ENCODE measurements at places on chromosomes 3 and 15. TPM values are rescaled to one million over a fixed set of nuclear protein-coding genes. Genes with fewer than 3 reads are reported as not detected.

Gene ENTPD3
- not detected for total RNA-seq

Gene BCHE
- not detected for total RNA-seq

GRCh38 chr15:57824186-57824585, 117.7 kb downstream of the POLR2M start:
- H3K4me3 ChIP-seq = no peak overlapping the region
- H3K36me3 ChIP-seq = no peaks in the 10 kb centered on the region
- no peak overlapping the region for H3K27ac ChIP-seq
- no peak for DNase-seq

Gene DUOX1
- total RNA-seq = 0.14 TPM

DNA sequence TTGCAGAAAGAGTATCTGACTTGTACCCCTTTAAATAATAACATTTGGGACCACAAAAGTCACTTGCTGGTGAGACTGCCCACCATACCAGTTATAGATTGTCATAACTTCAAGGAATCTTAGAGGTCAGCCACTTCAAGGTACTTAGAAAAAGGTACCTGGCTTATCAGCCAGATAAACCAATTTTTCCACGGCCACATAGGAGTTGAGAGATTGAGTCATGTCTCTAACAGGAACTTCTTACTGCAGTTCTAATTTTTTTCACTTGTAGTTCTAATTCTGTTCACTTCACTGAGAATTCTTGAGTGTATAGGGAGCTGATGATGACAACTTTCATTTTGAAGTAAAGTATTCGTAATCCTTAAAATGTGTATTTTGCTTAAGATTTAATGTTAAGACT, 317.1 kb upstream of the CBLB start:
- no peaks in the 10 kb centered on the region for H3K4me1 ChIP-seq
- no peaks in the 10 kb centered on the region for H3K27me3 ChIP-seq
- no peak for DNase-seq
- H3K36me3 ChIP-seq = no peaks in the 10 kb centered on the region
- no peak overlapping the region for H3K4me3 ChIP-seq
- no peak overlapping the region for H3K27ac ChIP-seq

Gene OCA2
- 0.57 TPM for total RNA-seq

Gene TRPC1
- total RNA-seq = 8.3 TPM

GRCh38 chr3:72043204-72044133, 258.5 kb upstream of the PROK2 start:
- H3K4me3 ChIP-seq = no peak overlapping the region
- H3K4me1 ChIP-seq = no peaks in the 10 kb centered on the region
- no peak overlapping the region for H3K27ac ChIP-seq
- H3K27me3 ChIP-seq = no peaks in the 10 kb centered on the region
- H3K36me3 ChIP-seq = no peaks in the 10 kb centered on the region
- DNase-seq = no peak

DNA sequence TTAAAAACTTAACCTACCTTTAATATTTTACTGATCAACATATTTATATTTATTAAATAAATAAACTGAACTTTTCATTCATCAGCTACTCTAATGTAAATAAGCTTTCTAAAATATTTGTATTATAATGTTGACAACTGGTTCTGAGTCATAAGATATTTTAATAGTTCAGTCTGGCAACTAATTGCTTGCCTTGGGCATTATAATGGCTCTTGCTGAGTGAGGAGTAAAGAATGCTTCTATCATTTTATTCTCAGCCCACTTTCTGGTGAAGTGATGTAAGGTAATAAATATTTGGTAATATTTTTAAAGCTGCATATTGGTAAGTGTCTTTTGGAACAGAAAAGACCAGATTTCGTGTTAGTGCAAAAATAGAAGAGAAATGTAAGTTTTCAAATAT, 81.5 kb downstream of the DIPK2A start:
- H3K4me1 ChIP-seq = no peaks in the 10 kb centered on the region
- H3K27me3 ChIP-seq = no peaks in the 10 kb centered on the region
- H3K4me3 ChIP-seq = no peak overlapping the region
- H3K36me3 ChIP-seq = no peaks in the 10 kb centered on the region

- no peak overlapping the region for H3K4me3 ChIP-seq
- H3K27ac ChIP-seq = no peak overlapping the region
- no peaks in the 10 kb centered on the region for H3K27me3 ChIP-seq
- no peaks in the 10 kb centered on the region for H3K36me3 ChIP-seq
- H3K4me1 ChIP-seq = no peaks in the 10 kb centered on the region
Measured at GRCh38 chr3:43207628-43208085, 78.7 kb upstream of the SNRK start.

DNA sequence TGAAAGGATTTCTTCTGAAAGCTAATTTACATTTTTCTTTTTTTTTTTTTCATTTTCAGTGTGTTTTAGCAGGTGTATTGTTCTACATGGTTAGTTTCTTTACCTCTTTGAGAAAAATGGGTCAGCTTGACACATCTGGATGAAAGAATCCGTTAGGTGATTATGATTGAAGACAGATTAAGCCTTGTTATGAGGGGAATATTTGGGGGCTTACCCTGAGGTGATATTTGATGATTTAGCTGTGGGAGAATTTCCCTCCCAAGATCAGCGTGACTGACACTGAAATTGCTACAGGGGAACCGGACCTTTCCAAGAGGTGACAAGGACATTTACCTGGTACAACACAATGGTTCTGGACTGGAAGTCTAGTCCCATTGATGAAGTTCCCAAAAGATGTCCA, 147.5 kb downstream of the NFKBIZ start:
- H3K36me3 ChIP-seq = no peaks in the 10 kb centered on the region
- no peak overlapping the region for H3K4me3 ChIP-seq
- H3K4me1 ChIP-seq = no peaks in the 10 kb centered on the region
- no peak for DNase-seq
- no peak overlapping the region for H3K27ac ChIP-seq

Gene IQCF5
- not detected for total RNA-seq

- H3K27me3 ChIP-seq = no peaks in the 10 kb centered on the region
- H3K36me3 ChIP-seq = no peaks in the 10 kb centered on the region
- H3K4me1 ChIP-seq = peaks cover 11% of the 10 kb centered on the region
- H3K4me3 ChIP-seq = no peak overlapping the region
Measured at GRCh38 chr3:192275741-192276355, 451.5 kb downstream of the FGF12 start.

DNA sequence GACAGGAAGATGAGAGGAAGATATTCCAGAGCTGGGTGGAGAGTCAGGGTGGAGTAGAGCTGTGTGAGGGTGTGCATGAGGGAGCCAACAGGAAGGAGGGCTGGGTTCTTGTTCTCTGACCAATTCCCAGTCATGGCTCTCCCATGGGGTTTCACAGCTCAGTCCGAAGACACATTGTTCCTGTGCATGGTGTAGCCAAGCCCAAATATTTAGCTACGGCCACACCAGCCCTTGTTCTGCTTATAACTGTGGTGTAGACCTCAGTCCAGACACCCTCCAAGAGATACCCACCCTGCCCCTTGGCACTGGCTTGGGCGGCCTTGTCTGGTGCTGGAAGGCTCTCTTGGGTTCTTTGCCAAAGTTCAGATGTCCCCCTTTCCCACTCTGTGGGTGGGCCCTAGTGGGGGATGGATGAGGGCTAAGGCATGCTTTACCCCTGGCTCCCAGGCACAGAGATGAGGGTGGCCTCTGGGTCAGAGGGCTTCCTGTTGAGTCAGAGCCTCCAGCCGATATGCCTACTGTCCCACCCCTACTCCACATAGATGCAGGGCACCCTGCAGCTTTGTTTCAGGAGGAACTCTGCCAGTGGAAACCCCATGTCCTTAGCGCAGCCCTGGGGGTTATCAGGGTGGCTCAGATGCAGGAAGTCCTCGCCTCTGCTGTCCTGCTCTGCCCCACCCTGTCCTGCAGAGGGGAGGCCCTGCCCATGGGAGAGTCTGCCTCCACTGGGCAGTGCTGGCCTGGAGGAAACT, 271.2 kb upstream of the CTDSPL start:
- no peaks in the 10 kb centered on the region for H3K36me3 ChIP-seq
- no peak overlapping the region for H3K27ac ChIP-seq
- no peak overlapping the region for H3K4me3 ChIP-seq
- H3K4me1 ChIP-seq = peaks cover 5% of the 10 kb centered on the region

Gene TP53BP1
- 39.8 TPM for total RNA-seq

GRCh38 chr3:156005736-156006135, 114.6 kb upstream of the KCNAB1 start:
- DNase-seq = no peak
- H3K36me3 ChIP-seq = no peaks in the 10 kb centered on the region
- H3K4me3 ChIP-seq = no peak overlapping the region
- no peaks in the 10 kb centered on the region for H3K27me3 ChIP-seq
- H3K4me1 ChIP-seq = peaks cover 4% of the 10 kb centered on the region

DNA sequence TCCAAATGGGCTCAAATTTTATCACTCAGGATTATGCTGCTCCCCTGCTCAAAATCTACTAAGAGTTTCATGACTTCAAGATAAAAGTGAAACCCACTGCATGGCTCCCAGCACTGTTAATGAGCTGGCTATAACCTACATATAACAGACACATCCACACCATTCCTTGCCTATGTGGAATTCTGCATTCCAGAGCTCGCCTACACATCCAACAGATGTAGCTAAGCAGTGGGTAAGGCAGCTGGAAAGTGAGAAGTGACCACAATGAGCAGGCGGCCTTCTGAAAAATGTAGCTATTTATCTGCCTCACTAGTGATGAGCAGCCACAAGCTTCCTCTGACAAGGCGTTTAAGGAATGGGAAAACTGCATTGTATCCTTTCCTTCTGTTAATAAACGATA, 92.0 kb upstream of the TRIM42 start:
- no peak overlapping the region for H3K27ac ChIP-seq
- DNase-seq = no peak
- H3K4me1 ChIP-seq = no peaks in the 10 kb centered on the region
- H3K36me3 ChIP-seq = no peaks in the 10 kb centered on the region

Gene RBMS3
- 9.2 TPM for total RNA-seq

GRCh38 chr3:70049761-70050160, 50.2 kb downstream of the SAMMSON start:
- no peak for DNase-seq
- H3K27ac ChIP-seq = no peak overlapping the region
- H3K27me3 ChIP-seq = no peaks in the 10 kb centered on the region
- no peaks in the 10 kb centered on the region for H3K4me1 ChIP-seq

Gene OR5AC2
- total RNA-seq = not detected

GRCh38 chr3:114722530-114722929, 424.6 kb downstream of the ZBTB20 start:
- no peak overlapping the region for H3K27ac ChIP-seq
- H3K4me3 ChIP-seq = no peak overlapping the region
- no peaks in the 10 kb centered on the region for H3K36me3 ChIP-seq
- DNase-seq = no peak
- no peaks in the 10 kb centered on the region for H3K27me3 ChIP-seq

Gene MYRIP
- total RNA-seq = 0.59 TPM

DNA sequence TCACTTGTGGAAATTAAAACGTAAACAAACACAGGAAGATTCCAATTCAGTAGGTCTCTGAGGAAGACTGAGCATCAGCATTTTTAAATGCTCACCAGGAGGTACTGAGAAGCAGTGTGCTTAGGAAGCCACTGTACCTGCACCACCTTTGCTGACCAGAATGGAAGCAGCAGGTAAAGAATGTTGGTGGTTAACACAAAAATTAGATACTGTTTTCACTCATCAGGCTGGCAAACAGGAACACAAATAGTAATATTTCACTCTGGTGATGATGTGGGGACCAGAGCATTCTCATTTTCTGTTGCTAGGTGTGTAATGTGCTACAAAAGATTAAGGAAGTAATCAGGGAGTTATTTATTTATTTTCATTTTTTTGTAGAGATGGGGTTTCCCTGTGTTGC, 29.9 kb upstream of the GHSR start:
- H3K4me1 ChIP-seq = no peaks in the 10 kb centered on the region
- DNase-seq = no peak
- no peak overlapping the region for H3K4me3 ChIP-seq
- H3K27ac ChIP-seq = no peak overlapping the region
- H3K36me3 ChIP-seq = no peaks in the 10 kb centered on the region
- H3K27me3 ChIP-seq = no peaks in the 10 kb centered on the region

GRCh38 chr3:184715943-184716621, 4.2 kb upstream of the MAGEF1 start:
- no peaks in the 10 kb centered on the region for H3K36me3 ChIP-seq
- H3K4me1 ChIP-seq = no peaks in the 10 kb centered on the region
- H3K27ac ChIP-seq = no peak overlapping the region
- no peak overlapping the region for H3K4me3 ChIP-seq
- no peak for DNase-seq

Gene CACNA2D2
- 0.25 TPM for total RNA-seq

DNA sequence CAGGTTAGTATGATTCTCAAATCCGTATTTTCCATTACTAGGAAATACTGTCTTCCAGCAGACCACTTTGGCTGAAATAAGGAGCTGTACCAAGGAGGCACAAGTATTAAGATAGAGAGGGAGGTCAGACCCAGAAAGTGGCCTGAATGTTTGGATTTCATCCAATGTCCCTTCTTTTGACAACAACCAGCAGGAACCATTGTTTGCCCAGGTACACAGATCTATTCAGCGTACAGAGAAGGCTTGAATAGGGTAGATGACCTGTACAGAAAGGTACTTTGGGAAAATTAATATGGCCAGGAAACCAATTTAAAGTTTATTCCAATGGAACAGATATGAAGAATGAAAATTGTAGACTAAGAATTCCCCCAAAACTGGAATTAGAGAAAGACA, 12.6 kb downstream of the MTHFS start:
- H3K36me3 ChIP-seq = no peaks in the 10 kb centered on the region
- no peak overlapping the region for H3K27ac ChIP-seq
- no peak for DNase-seq
- no peak overlapping the region for H3K4me3 ChIP-seq
- H3K4me1 ChIP-seq = peaks cover 30% of the 10 kb centered on the region
- H3K27me3 ChIP-seq = no peaks in the 10 kb centered on the region

GRCh38 chr3:71080517-71081083, 502.9 kb downstream of the FOXP1 start:
- no peaks in the 10 kb centered on the region for H3K4me1 ChIP-seq
- no peaks in the 10 kb centered on the region for H3K36me3 ChIP-seq
- no peak overlapping the region for H3K27ac ChIP-seq
- H3K4me3 ChIP-seq = no peak overlapping the region
- DNase-seq = no peak

Gene KCNAB1
- total RNA-seq = 0.44 TPM

Gene OR5H6
- not detected for total RNA-seq

Gene RYR3
- not detected for total RNA-seq

GRCh38 chr3:10467904-10468612, 37.3 kb downstream of the ATP2B2 start:
- no peaks in the 10 kb centered on the region for H3K36me3 ChIP-seq
- H3K27ac ChIP-seq = no peak overlapping the region

Gene MYLK
- 23.0 TPM for total RNA-seq

GRCh38 chr15:73796331-73796831, 43.2 kb upstream of the INSYN1 start:
- no peak for DNase-seq
- no peaks in the 10 kb centered on the region for H3K4me1 ChIP-seq
- no peaks in the 10 kb centered on the region for H3K36me3 ChIP-seq
- no peaks in the 10 kb centered on the region for H3K27me3 ChIP-seq
- no peak overlapping the region for H3K27ac ChIP-seq

GRCh38 chr3:183252118-183252782, 803 bp upstream of the B3GNT5 start:
- H3K27me3 ChIP-seq = no peaks in the 10 kb centered on the region
- DNase-seq = no peak
- H3K27ac ChIP-seq = peak overlapping the region; percentile 78
- no peaks in the 10 kb centered on the region for H3K36me3 ChIP-seq

All from Caco-2 (cell line).